GM19239 (cell line): ENCODE measurements at places on chromosomes 16 and 17.

- DNase-seq: no peak
Measured at GRCh38 chr16:19929062-19929511, 44.4 kb upstream of the GPRC5B start.

GRCh38 chr16:82835487-82836155, 208.9 kb downstream of the CDH13 start:
- no peak for DNase-seq

- DNase-seq: peak; percentile 46
Measured at GRCh38 chr17:45172541-45173286, 11.0 kb downstream of the HEXIM2 start.

DNA sequence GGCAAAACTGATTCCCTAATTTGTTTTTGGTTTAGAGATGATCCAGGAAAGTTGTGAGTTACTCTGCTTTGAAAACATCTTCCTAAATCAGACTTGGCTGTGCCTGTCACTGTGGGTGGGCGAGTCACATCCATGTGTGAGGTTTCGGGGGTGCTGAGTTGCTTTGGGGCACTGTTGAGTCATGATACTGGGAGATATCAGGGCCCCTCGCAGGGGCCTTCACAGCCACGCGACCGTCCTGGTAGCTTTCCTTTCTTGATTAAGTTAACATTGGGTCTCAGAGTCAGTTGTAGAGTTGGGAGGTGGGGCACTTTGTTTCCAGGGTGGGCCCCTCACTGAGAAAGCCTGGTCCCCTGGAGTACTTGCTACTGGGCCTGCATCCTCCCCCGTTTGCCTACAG, 58.3 kb upstream of the LGALS9 start:
- DNase-seq: no peak
